Naive thymus-derived CD8-positive, alpha-beta T cell (primary cell): ENCODE measurements at places on chromosomes 13 and 19.

DNA sequence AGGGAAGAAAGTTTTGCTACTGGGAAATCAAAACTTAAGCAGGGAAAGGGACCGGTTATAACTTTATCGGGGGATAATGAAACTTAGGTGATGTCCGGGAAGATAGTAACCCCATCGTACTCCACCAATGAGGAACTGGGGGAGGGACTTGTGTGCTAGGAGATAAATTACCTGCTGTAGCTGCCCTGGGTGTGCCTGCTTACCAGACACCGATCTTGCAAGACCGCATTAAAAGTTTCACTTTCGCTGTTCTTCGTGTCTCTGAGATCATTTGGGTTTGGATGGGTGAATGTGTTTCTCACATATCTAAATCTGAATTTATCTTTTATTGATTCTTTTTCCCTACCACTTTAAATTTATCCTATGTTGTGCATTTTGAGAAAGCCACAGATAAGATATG, 381.4 kb downstream of the SLITRK6 start:
- DNase-seq: no peak

- DNase-seq: no peak
These were observed 37.6 kb downstream of the POLR1D start for GRCh38 chr13:27659145-27659865.

GRCh38 chr13:73849292-73849691, 284.9 kb downstream of the KLF12 start:
- DNase-seq: no peak

DNA sequence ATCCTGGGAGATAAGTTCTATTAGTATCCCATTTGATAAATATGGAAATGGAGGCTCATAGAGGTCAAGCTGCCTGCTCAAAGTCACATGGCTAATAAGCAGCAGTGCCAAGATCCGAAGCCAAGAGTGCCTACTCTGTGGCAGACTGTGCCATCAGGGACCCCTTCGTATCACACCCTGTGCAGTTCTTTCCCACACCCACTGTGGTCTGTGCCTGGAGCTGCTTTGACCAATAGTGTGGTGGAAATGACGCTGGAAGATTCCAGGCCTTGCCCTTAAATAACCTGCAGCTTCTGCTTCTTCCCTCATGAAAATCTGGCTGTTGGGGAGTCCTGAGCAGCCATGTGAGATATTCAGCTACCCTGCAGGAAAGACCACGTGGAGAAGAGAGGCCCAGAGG, 10.1 kb downstream of the OPA3 start:
- DNase-seq: no peak

- DNase-seq: no peak
These were observed 26.7 kb upstream of the RNF113B start for GRCh38 chr13:98203646-98204326.
